ENCODE measurements at places on chromosomes 2 and 18.
A peak's percentile ranks its signal among the peaks of the same experiment; 100 is the strongest.

GRCh38 chr2:222506230-222506935, 82.0 kb downstream of the SGPP2 start:
- DNase-seq = no peak

- no peak for DNase-seq
Measured at GRCh38 chr2:34480366-34480765, 881.3 kb upstream of the FAM98A start.

DNA sequence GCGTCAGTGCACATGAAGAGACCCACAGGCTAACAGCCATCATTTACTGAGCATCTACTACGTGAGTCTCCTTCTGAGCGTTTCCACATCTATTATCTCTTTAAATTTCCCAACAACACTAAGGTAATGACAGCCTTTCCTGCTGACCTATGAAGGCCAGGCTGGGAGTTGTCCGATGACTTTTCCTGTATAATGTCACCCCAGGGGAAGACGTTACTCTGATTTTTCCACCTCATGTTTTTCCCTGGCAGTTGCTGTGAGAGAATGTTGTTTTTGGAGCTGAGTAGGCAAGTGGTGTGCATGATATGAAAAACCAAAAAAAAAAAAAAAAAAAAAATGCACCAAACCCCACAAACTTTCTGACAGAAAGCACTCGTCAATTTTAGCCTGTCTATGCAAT, 207.6 kb downstream of the SLC8A1 start:
- DNase-seq = no peak

DNA sequence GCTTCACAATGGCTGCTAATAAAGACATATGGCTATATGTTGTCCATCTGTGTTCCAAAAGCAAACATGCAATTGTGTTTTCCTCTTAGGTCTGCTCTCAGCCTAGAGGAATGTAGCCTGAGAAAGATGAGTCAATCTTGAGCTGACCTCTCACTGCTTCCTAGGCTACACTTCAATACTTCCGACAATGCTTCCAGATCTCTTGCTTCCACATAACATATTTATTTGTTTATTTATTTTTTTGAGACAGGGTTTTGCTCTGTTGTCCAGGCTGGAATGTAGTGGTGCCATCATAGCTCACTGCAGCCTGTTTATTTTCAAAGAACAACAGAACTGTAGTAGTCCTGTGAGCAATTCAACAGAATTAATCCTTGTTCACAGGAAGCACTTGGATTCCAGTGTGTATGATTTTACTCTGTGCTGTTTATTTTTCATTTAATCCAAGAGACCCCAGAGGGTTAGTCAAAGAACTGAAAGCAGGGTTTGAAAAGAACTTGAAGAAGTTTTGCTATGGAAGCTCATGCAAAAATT, 437.9 kb downstream of the TXNL1 start:
- no peak for DNase-seq

- no peak for DNase-seq
Measured at GRCh38 chr18:29172756-29173067, 995.8 kb upstream of the CDH2 start.

GRCh38 chr2:201176081-201176481, 6.9 kb upstream of the CASP10 start:
- DNase-seq = no peak

GRCh38 chr2:165475277-165476004, 5.9 kb downstream of the CSRNP3 start:
- no peak for DNase-seq

- peak; percentile 2 for DNase-seq
Measured at GRCh38 chr2:191676790-191677645, 918 bp upstream of the NABP1 start.

DNA sequence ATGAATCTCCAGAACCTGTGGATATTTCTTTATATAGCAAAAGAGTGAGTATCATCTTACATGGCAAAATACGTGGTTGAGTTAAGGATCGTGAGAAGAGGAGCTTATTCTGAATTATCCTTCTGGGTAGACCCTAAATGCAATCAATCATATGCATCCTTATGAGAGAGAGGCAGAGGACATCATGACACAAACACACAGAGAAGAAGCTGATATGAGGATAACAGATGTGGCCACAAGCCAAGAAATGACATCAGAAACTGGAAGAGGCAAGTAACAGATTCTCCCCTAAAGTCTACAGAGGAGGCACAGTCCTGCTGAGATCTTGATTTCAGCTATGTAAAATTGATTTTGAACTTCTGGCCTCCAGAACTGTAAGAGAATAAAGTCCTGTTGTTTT, 730.2 kb upstream of the ZNF804A start:
- DNase-seq = no peak

GRCh38 chr2:203732953-203733510, 26.6 kb downstream of the CD28 start:
- DNase-seq = no peak

DNA sequence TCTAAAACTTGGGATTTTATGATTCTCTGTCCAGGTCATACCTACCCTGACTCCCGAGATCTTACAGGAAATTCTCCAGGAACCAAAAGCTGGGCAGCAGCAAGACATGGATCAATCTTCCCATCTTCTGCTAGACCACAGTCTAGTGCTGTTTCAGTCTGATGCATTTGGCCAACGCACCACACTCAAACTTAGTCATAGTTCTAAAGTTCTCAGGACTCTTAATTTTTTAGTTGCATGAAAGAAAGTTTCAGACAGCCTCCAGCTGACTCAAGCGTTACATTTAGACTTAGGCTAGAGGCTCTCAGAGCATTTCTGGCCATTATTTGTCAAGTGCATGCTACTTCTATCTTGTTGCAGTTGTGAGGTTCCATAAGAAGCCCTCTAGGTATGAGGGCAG, 230.1 kb upstream of the CCDC150 start:
- DNase-seq = no peak

GRCh38 chr2:71793926-71794325, 340.6 kb downstream of the DYSF start:
- no peak for DNase-seq

DNA sequence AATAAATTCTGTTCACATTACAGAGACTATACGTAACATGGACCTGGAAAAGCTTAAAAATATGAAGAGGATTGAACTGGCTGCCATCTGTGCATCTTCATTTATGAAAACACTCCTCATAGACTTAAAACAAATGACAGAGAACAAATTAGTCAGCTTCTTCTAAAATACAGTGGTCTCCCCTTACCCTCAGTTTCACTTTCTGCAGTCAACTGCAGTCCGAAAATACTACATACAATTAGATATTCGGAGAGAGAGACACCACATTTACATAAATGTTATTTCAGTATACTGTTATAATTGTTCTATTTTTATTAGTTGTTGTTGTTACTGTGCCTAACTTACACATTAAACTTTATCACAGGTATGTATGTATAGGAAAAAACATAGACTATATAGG, 6.5 kb downstream of the RNF103 start:
- DNase-seq = no peak

Measured in naive thymus-derived CD4-positive, alpha-beta T cell (primary cell).